Activated naive CD4-positive, alpha-beta T cell treated with anti-CD3 and anti-CD28 coated beads, Interleukin-2, amount 50 U/mL, for 72 hours (primary cell): ENCODE measurements at places on chromosomes 12 and 14. TPM values are rescaled to one million over a fixed set of nuclear protein-coding genes. Genes with fewer than 3 reads are reported as not detected.

DNA sequence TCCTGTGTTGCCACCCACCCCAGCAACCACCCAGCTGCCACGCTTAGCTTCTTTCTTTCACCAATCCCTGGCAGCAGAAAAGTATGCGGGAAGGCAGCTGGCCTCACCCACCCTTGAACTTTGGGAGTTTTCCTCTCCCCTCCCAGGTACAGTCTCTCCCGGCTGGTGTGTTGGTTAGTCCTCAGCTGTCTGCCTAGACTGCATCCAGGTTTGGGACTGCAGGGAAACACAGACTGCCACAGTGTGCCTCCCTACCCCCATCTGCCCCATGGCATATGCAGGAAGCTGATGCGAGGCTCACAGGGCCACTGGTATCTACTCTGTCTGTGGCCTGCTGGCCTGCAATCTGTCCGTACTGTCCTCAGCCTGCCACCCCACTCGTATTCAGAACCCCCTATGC, 2.1 kb downstream of the CD9 start:
- DNase-seq = no peak

The KRT85 gene
- not detected for total RNA-seq

DNA sequence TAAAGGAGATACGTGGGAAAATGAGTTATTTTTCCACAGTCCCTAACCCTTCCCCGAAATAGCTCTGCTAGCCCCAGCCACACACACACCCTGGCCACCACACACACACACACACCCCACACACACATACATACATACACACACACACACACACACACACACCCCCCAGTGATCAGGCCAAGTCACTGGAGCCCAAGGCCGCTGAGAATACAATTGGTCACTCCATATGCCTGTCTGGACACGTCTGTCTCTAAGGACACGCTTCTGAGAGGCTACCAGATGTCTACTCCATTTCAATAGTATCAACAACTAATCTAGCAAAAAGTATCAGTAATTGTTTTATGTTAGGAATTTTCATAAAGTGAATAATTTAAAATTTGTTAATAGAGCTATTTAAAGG, 13.0 kb upstream of the DIABLO start:
- no peak for DNase-seq

The DBX2 gene
- total RNA-seq = not detected

DNA sequence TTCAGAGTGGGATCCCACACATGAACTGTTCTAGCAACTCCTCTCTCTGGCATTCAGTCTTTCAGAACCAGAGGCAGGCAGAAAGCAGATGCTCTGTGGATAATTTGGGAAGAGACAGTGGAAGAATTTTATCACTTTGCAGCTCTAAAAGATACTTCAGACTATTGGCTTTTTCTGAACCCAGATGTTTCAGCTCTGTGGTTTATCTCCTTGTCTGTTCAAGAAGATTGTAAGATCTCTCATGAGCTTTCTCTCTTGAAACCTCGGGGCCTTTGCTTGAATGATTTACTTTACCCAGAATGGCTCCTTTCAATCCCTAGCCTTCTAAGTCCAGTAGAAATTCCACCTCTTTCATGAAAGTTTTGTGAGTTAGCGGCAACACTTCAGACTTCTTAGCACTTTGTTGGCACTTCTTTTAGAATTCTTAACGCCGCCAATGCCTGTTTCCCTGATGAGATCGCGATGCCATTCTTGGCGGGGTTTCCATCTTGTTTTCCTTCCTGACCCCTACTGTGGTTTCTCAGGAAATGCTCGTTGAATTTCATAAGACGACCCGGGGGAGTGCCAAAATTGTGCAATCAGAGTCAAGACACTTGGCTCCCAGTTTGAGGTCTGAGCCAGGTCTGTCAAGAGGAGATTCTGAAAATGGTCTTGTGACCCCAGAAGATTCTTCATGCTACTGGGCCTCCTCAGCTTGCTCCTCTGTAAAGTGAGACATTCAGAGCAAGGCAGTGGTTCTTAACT, 107.0 kb upstream of the PRICKLE1 start:
- no peak for DNase-seq

DNA sequence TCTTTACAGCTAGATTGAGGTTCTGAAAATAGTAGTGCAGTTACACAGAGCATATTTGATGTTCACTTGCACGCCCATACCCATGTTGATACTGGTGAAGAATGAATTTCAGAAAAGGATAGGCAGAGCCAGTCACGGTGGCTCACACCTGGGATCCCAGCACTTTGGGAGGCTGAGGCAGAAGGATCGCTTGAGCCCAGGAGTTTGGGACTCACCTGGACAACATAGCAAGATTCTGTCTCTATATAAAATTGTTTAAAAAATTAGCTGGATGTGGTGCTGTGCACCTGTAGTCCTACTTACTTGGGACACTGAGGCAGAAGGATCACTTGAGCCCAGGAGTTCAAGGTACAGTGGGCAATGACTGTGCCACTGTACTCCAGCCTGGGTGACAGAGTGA, 56.6 kb downstream of the MDM2 start:
- DNase-seq = no peak

DNA sequence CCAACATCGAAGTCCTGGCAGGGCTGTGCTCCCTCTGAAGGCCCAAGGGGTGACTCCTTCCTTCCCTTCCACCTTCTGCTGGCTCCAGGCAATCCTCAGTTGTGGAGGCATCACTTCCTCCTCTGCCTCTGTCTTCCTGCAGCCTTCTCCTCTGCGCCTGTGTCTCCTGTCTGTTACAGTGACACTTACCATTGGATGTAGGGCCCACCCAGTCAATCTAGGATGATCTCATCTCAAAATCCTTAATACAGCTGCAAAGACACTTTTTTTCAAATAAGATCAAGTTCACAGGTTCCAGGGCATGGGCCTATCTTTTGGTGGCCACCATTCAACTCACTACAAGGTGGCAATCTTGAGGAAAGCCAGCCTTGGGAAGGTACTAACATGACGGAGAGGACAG, 155.1 kb downstream of the ESRRB start:
- no peak for DNase-seq

DNA sequence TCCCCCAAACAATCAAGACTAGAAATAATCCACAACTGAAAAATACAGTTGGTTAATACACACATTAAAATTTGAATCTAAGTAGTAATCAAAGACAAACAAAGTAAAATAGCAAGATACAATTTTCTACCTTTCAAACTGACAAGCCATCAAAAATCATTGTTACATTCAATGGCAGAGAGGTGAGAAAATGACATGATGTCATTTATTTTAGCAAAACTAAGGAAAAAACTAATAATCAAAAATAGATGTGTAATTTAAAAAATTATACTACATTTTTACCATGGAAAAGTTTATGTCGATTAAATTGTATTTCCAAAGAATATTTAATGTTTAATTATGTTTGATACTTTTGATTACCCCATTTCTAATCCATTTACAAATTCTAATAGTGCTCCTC, 59.7 kb downstream of the NOVA1 start:
- no peak for DNase-seq

- no peak for DNase-seq
Observed at GRCh38 chr12:124687174-124687902, 119.9 kb upstream of the NCOR2 start.

GRCh38 chr14:82549306-82549990, 1015.8 kb upstream of the SEL1L start:
- no peak for DNase-seq

- DNase-seq = no peak
Observed at GRCh38 chr12:119169150-119169549, 9.6 kb upstream of the HSPB8 start.

DNA sequence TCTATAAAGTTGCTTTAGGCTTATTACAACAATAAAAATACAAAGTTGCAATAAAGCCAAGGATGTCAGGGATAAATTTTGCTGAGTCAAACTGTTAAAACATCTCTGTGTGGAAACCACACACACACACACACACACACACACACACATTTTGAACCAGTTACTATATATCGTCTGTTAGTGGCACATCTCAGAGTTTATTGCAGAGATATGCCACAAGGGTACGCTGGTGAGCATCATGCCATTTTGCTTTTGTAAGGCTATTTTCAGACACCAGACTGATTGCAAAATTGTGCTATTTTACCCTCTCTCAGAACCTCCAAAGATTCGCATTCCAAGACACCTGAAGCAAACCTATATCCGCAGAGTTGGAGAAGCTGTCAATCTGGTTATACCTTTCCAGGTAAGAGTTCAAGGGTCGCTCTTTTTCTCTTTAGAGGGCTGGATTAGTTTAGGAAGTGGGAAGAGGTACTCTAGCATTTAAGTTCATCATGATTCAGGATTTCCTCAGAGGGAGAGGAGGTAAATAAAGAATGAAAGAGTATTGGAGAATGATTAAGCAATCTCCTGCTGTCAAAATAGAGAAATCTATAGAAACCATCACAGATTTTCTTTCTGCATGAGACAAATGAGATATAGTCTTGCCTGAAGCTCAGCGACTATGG, 27.3 kb upstream of the CHPT1 start:
- DNase-seq = no peak

DNA sequence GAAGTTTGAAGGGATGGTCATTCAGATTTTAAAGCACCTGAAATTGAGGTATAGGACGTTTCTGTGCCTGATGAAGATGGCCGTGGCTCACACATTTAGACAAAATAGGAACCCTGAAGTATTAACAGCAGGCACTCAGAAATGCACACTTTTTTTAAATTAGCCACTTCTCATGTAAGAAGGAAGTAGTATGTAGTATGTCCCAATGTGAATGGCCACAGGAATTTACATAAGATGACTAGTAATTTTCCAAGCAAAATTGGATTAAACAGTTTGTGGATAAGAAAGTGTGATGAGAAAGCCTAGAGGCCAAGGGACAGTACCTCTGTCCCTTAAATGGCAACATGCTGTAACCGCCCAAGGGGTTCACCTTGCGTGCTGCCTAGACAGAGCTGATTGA, 1.8 kb upstream of the MIS18BP1 start:
- no peak for DNase-seq

DNA sequence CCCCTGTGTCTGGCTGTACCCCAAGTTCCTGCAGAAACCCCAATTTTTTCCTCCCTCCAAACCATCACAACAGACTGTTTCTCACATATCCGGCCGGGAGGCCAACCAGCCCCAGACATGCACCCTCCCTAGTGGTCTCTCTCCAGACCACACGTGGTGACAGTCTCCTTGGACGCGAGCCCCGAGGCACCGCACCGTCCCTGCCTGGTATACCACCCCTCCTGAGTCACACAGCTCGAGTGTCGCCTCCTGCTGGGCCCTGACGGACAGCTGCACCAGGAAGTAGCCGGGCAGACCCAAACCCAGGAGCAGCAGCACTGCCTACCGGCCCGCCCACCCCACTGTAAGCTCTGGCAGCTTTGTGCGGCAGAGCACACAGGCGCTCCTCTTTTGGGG, 97.4 kb downstream of the RFLNA start:
- DNase-seq = no peak

GRCh38 chr12:125295550-125295949, 230.3 kb downstream of the AACS start:
- no peak for DNase-seq

The CCDC196 gene
- not detected for total RNA-seq

GRCh38 chr12:107679336-107679735, 6.3 kb upstream of the PWP1 start:
- no peak for DNase-seq

The TMEM116 gene
- 18.5 TPM for total RNA-seq

The MMP17 gene
- total RNA-seq = not detected

DNA sequence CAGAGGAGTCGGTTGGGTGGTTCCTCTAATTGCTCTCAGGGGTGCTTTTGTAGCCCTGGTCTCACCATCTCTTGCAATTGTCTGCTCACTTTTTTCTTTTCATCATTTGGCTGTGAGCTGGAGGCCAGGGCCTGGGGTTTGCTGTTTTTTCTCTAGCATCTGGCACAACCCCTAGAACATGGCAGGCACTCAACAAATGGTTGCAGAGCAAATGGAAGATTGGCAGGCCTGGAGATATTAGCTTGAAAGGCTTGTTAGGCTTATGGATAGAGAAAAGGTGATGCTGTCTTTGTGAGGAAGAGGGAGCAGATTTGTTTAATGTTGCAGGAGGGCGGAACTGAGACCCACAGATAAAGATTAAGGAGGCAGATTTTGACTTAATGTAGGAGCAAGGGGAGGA, 47.0 kb downstream of the GALNT8 start:
- no peak for DNase-seq

The DUSP16 gene
- total RNA-seq = 37.4 TPM

- DNase-seq = no peak
Observed at GRCh38 chr12:100554608-100555077, 18.8 kb upstream of the GAS2L3 start.

DNA sequence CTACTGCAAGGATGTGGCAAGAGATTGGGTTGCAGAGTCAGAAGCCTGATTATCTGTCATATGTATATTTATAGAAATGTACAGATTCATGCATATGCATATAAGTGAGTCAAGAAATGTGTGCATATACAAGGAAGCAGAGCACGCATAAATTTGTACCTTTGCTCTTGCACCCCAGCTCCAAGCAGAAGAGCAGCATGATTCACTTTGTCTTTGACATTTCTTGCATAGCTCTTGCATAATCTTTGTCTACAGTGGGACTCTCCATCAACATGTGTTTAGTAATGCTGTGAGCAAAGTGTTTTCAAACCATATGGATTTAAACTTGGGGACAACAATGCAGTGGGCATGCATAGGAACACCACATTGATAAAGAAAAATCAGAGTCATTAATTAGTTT, 330.7 kb upstream of the DCN start:
- DNase-seq = no peak

- DNase-seq = no peak
Observed at GRCh38 chr14:101216366-101217079, 313.0 kb upstream of the RTL1 start.

- DNase-seq = no peak
Observed at GRCh38 chr14:91061056-91061887, 831 bp upstream of the RPS6KA5 start.

The P2RX2 gene
- total RNA-seq = not detected

DNA sequence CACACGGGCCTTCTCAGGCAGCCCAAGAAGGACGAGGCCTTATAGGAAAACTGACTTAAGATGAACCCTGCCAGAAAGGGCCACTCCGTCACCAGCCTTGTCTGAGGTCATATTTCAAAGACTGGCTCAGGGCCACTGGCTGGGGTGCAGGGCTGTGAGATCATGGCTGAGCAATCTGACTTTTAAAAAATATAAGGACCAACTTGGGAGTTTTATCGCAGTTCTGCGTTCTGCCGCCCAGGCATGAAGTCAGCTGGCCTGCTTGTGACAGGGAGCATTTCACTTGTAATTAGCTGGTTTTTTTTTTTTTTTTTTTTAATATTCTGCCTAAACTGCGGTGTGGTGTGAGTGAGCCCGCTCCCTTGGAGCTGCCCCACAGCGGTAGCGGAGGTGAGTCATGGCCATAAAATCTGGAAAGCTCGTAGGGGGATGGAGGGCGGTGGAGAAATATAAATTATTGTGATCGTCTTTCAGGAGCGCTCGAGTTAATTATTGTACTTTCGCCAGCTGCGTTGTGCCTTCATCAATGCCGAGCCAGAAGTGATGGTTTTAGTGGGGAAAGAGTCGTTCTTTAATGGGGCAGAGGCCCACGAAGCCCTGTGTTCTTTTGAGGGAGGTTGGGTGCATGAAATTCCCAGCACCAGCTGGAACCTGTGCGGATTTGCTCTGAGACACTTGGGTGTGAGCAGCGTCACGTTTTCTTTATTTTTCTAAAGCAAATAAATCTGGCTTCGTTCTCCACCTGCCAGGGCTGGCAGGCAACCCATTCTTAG, 231.9 kb downstream of the C12orf75 start:
- no peak for DNase-seq

- no peak for DNase-seq
Observed at GRCh38 chr14:32073537-32074189, 3.4 kb upstream of the ARHGAP5 start.

- DNase-seq = no peak
Observed at GRCh38 chr12:27859648-27860047, 79.6 kb upstream of the MANSC4 start.

- no peak for DNase-seq
Observed at GRCh38 chr12:93252221-93252620, 125.5 kb upstream of the NUDT4 start.

- no peak for DNase-seq
Observed at GRCh38 chr12:359091-359490, 30.0 kb downstream of the KDM5A start.
